Endodermal cell (in vitro differentiated cells): ENCODE measurements at places on chromosomes 12 and 14. TPM values are rescaled to one million over a fixed set of nuclear protein-coding genes. Genes with fewer than 3 reads are reported as not detected.

DNA sequence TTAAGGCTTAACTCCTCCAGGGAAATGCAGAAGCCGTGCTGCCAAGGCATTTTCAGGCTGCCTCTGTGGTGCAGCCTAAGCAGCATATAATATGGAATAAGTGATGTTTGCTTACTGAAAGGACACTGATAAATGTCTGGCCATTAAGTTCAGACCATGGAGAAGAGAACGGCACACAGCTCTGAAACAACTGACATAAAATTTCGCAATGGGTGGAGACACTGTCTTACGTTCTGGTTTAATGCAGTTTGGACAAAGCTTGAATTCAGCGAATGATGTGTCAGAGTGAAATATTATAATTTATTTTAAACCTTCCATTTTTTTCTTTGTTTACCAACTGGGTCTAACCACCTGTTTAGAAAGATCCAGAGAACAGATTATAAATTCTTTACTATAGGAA lies 27.2 kb upstream of the NRXN3 start:
- H3K27me3 ChIP-seq: no peaks in the 10 kb centered on the region
- H3K4me1 ChIP-seq: no peaks in the 10 kb centered on the region

DNA sequence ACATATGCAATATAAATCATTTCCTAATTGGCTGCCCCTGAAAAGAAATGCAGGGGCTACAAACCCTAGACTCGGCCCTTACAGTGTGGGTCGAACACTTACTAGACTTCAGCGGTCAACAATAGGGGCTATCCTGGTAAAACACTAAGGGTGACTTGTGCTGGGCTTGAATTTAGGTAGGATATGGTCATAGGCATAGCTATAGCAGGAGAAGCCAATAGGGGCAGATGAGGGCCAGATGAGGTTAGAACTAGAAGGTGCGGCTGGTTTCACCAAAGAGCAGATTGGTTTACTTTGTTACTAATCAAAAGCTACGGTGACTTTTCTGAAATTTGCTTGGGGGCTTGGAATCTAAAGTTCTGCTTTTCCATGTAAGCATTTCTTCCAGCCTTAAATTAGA lies 282.3 kb upstream of the DIO2 start:
- H3K36me3 ChIP-seq: no peaks in the 10 kb centered on the region
- no peak for DNase-seq
- H3K4me1 ChIP-seq: no peaks in the 10 kb centered on the region

- H3K27me3 ChIP-seq: peaks cover 19% of the 10 kb centered on the region
- H3K27ac ChIP-seq: peak overlapping the region; percentile 81
- peak overlapping the region; percentile 85 for H3K4me3 ChIP-seq
- H3K4me1 ChIP-seq: peaks cover 4% of the 10 kb centered on the region
Measured at GRCh38 chr14:58151133-58152013, 640 bp downstream of the ARMH4 start.

Gene PPP1CC
- 201 and 215 TPM in 2 replicates for total RNA-seq

Gene KERA
- total RNA-seq: not detected in 3 replicates

Gene GMPR2
- 63.1 and 63.7 TPM in 2 replicates for total RNA-seq

Gene RNF212B
- not detected in 2 replicates for total RNA-seq

- H3K36me3 ChIP-seq: no peaks in the 10 kb centered on the region
- no peak overlapping the region for H3K4me3 ChIP-seq
- no peaks in the 10 kb centered on the region for H3K27me3 ChIP-seq
- DNase-seq: no peak
- no peak overlapping the region for H3K27ac ChIP-seq
Measured at GRCh38 chr12:96421014-96421413, 20.8 kb upstream of the CDK17 start.

Gene PCED1B
- total RNA-seq: 2.5 to 4.2 TPM (median 3.2 TPM) in 3 replicates

GRCh38 chr12:115736360-115736759 lies 541.1 kb downstream of the MED13L start:
- no peaks in the 10 kb centered on the region for H3K27me3 ChIP-seq
- H3K36me3 ChIP-seq: no peaks in the 10 kb centered on the region
- no peaks in the 10 kb centered on the region for H3K4me1 ChIP-seq
- no peak overlapping the region for H3K27ac ChIP-seq
- H3K4me3 ChIP-seq: no peak overlapping the region

Gene CEBPE
- total RNA-seq: not detected in 3 replicates

GRCh38 chr12:80582431-80582830 lies 125.0 kb upstream of the MYF6 start:
- H3K4me3 ChIP-seq: no peak overlapping the region
- H3K27ac ChIP-seq: no peak overlapping the region
- no peak for DNase-seq
- H3K27me3 ChIP-seq: no peaks in the 10 kb centered on the region
- H3K36me3 ChIP-seq: no peaks in the 10 kb centered on the region
- H3K4me1 ChIP-seq: peaks cover 7% of the 10 kb centered on the region

Gene WNT5B
- 5.7 and 6.1 TPM in 2 replicates for total RNA-seq

GRCh38 chr12:13386323-13387039 lies 190.0 kb downstream of the EMP1 start:
- peak; percentile 32 for DNase-seq
- no peak overlapping the region for H3K27ac ChIP-seq
- H3K36me3 ChIP-seq: no peaks in the 10 kb centered on the region
- no peak overlapping the region for H3K4me3 ChIP-seq
- H3K4me1 ChIP-seq: peaks cover 9% of the 10 kb centered on the region
- H3K27me3 ChIP-seq: peaks cover 14% of the 10 kb centered on the region

DNA sequence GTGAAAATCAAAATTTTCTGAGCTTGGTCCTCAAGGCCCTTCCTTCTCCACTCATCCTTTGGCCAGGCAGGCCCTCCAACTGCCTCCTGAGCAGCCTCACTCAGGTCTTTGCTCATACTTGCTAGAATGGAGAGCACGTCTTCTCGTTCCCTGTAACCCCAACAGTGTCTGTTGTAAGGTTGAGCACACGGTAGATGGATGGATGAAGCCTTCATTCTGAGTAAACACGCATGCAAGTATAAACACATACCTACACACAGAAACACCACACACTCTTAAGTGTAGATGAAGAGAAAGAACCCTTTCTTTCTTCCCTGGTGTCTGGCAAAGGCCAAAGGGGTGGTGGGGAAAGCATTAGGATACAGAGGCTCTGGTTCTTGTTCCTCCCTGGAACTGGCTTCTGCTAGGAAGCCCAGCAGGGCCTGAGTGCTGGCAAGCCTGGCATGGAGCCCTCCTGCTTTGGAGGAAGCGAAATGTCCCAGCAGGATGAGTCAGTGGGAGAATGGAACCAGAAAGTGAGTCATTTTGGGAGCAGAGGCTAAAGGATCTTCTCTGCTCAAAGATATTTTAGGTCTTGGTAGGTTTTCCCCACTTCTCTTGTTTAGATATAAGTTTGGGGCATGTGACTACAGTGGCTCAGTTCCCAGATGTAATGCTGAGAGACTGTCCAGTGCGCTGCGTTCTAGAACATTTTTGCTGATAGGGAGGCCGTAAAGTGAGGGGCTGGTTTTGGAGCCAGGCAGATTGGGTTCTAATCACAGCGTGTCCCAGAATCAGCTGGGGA lies 127.4 kb downstream of the CACNA1C start:
- no peak overlapping the region for H3K27ac ChIP-seq
- peaks cover 7% of the 10 kb centered on the region for H3K4me1 ChIP-seq
- no peak overlapping the region for H3K4me3 ChIP-seq

- H3K4me1 ChIP-seq: no peaks in the 10 kb centered on the region
- H3K27ac ChIP-seq: no peak overlapping the region
- no peak for DNase-seq
- no peaks in the 10 kb centered on the region for H3K36me3 ChIP-seq
- H3K4me3 ChIP-seq: no peak overlapping the region
Measured at GRCh38 chr12:18798535-18799361, 60.8 kb downstream of the CAPZA3 start.

Gene SCNN1A
- 77.6 and 87.7 TPM in 2 replicates for total RNA-seq

DNA sequence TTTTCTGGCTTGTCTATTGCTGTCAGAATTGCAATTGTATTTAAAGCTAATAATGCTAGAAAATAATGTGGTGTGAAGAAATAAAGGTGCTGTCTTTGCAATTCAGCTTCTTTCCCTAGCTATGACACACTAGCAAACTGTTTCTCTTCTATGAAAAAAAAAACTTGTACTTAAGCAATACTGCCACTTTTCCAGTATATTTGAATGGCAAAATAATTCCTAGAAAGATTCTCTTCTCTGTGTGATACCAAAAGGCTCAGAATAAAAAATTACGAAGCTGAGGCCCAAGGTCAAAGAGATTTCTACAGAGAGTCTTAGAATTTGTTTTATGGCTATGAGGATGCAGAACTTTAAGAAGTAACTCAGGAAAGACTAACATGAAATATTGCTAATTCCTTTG lies 235.5 kb downstream of the ADAMTS20 start:
- H3K36me3 ChIP-seq: no peaks in the 10 kb centered on the region
- H3K4me1 ChIP-seq: no peaks in the 10 kb centered on the region
- H3K27ac ChIP-seq: no peak overlapping the region
- DNase-seq: no peak

- no peak overlapping the region for H3K4me3 ChIP-seq
- peaks cover 43% of the 10 kb centered on the region for H3K27me3 ChIP-seq
- no peak for DNase-seq
- no peaks in the 10 kb centered on the region for H3K36me3 ChIP-seq
- no peak overlapping the region for H3K27ac ChIP-seq
- H3K4me1 ChIP-seq: no peaks in the 10 kb centered on the region
Measured at GRCh38 chr14:56122301-56122700, 4.1 kb downstream of the PELI2 start.

DNA sequence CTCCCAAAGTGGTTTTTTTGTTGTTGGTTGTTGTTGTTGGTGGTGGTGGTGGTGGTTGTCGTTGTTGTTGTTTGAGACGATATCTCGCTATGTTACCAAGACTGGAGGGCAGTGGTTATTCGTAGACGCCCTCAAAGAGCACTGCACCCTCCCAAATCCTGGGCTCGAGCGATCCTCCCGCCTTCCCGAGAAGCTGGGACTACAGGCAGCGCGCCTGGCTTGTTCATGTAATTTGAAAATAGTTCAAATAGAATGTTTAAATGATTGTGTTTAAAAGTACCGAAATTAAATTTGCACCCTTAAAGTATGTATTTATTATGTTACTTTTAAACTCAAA lies 439 bp upstream of the ANAPC5 start:
- peak overlapping the region; percentile 97 for H3K4me3 ChIP-seq
- no peaks in the 10 kb centered on the region for H3K27me3 ChIP-seq
- no peak for DNase-seq
- no peaks in the 10 kb centered on the region for H3K4me1 ChIP-seq
